ENCODE measurements at places on chromosomes 5 and 9.
A peak's percentile ranks its signal among the peaks of the same experiment; 100 is the strongest.

DNA sequence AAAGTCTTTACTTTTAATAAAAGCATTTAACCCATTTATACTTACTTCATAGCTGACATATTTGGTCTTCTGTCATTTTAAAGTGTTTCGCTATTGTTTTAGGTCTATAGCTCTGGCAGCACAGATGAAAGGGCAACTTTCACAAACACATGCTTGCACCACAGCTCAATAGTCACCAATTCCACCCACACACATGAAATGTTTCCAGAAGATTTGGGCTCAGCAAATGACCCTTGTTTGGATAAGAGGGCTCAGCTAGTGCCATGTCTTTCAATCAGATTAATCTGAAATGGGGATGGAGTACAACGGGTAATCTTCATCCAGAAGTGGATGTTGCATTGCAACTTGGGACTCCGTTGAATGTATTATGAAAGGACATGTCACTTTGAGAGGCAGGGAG, 176.0 kb downstream of the FGF18 start:
- no peak for DNase-seq

- peak; percentile 77 for DNase-seq
These were observed 12.7 kb upstream of the THG1L start for GRCh38 chr5:157718519-157718918.

DNA sequence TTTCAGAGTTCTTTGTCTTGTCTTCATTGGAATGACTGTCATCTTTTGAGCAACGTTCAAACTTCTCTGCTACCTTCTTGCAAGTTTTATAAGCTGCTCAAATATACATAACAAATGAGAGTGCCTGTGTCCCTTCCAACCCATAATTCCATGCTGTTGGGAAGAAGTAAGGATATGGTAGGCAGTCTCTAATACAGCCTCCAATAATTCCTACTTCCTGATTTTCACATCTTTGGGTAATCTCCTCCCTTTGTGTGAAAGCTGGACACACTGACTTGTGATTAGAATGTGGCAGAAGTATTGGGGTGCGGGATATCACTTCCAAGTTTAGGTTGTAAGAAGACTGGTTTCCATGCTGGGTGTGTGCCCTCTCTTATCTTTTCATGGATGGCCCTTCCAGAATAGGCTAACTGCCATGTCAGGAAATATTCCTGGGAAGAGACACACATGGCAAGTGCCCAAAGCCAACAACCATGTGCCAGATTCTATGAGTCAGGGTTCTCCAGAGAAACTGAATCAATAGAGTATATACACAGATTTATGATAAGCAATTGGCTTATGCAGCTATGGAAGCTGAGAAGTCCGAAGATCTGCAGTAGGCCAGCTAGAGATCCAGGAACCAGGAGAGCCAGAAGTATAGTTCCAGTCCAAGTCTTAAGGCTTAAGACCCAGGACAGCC, 531.3 kb downstream of the NTRK2 start:
- DNase-seq, result peak; percentile 68

DNA sequence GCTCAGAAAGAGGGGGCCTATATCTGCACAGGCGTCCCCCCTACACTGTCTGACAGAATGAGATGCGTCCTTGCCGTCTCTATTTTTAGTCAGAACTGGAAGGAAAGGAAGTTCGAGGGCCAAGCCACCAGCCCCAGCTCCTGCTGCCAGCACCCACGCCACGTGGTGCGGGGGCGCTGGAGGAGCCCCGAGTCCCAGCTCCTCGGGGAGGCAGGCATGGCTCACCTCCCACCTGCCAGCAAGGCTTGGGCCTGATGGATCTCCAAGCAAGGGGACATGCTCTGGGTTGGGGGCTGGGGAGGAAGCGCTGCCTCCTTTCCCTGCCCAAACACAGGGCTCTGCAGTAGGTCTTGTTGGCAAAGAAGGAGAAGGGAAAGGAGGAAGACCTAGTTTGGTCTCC, 80.3 kb upstream of the ARAP3 start:
- no peak for DNase-seq

DNA sequence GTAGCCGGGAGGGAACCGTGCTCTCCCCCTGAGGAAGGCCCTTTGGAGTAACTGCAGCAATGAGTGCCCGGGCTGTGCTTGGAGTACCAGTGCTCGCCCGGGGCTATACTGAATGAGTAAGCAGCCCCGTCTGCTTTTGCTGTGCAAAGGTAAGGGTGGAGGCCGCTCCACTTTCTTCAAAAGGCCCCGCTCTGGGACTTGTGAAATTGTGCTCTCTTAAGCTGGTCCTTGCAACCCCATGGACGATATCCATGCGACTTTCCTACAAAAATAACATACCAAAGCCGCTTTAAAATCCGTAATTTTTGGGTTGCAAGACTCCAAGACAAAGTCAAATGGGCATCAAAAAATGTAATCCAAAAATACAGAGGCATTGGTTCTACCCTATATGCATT, 578 bp upstream of the TNFAIP8 start:
- no peak for DNase-seq

- DNase-seq, result no peak
These were observed 310.5 kb downstream of the DMAC1 start for GRCh38 chr9:7489036-7489435.

- no peak for DNase-seq
These were observed 106.7 kb downstream of the INSYN2B start for GRCh38 chr5:169873642-169874041.

GRCh38 chr9:11871852-11872251, 821.3 kb upstream of the TYRP1 start:
- DNase-seq, result no peak

All from EL (cell line).